ENCODE measurements at places on chromosomes 6 and 20. TPM values are rescaled to one million over a fixed set of nuclear protein-coding genes. Genes with fewer than 3 reads are reported as not detected.
A peak's percentile ranks its signal among the peaks of the same experiment; 100 is the strongest.

DNA sequence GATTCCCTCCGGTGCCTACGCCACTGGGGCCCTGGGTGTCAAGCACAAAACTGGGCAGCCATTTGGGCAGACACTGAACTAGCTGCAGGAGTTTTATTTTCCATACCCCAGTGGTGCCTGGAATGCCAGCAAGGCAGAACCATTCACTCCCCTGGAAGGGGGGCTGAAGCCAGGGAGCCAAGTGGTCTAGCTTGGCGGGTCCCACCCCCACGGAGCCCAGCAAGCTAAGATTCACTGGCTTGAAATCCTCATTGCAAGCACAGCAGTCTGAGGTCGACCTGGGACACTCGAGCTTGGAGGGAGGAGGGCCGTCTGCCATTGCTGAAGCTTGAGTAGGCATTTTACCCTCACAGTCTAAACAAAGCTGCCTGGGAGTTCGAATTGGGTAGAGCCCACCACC is 125.3 kb downstream of the FRK start:
- no peaks in the 10 kb centered on the region for H3K36me3 ChIP-seq
- H3K4me1 ChIP-seq, result no peaks in the 10 kb centered on the region
- H3K27me3 ChIP-seq, result no peaks in the 10 kb centered on the region

GRCh38 chr20:3011752-3012151 is 31.7 kb upstream of the GNRH2 start:
- no peaks in the 10 kb centered on the region for H3K4me1 ChIP-seq
- H3K27me3 ChIP-seq, result no peaks in the 10 kb centered on the region
- H3K4me3 ChIP-seq, result no peak overlapping the region
- no peak for DNase-seq
- H3K36me3 ChIP-seq, result peaks cover 44% of the 10 kb centered on the region

- no peaks in the 10 kb centered on the region for H3K36me3 ChIP-seq
- H3K4me3 ChIP-seq, result no peak overlapping the region
- no peaks in the 10 kb centered on the region for H3K27me3 ChIP-seq
- DNase-seq, result no peak
- H3K27ac ChIP-seq, result no peak overlapping the region
- peaks cover 22% of the 10 kb centered on the region for H3K4me1 ChIP-seq
Observed at GRCh38 chr6:77812304-77812703, 159.5 kb downstream of the MEI4 start.

Gene RIMS4
- polyA plus RNA-seq, result 4.1 TPM

DNA sequence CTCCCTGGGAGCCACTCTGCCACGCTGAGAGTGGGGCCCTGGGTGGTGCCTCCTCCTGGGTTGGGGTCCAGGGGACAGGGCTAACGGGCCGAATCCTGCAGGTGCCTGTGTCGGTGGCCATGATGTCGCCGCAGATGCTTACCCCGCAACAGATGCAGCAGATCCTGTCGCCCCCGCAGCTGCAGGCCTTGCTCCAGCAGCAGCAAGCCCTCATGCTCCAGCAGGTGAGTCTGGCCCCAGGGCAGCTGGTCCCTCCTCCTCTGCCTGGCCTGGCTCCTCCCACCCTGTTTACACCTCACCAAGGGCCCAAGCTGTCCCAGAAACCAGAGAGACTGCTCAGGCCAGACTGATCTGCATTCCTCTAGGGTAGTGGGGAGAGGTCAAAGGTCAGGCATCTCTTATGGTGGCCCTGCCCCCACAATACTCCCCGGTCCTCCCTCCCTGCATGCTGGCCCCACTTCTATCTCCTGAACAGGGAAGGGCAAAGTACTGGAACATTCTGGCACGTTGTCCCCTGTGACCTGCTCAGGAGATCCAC is 38.6 kb downstream of the FOXP4 start:
- H3K36me3 ChIP-seq, result peaks cover 90% of the 10 kb centered on the region
- H3K4me1 ChIP-seq, result peaks cover 94% of the 10 kb centered on the region
- H3K4me3 ChIP-seq, result no peak overlapping the region

DNA sequence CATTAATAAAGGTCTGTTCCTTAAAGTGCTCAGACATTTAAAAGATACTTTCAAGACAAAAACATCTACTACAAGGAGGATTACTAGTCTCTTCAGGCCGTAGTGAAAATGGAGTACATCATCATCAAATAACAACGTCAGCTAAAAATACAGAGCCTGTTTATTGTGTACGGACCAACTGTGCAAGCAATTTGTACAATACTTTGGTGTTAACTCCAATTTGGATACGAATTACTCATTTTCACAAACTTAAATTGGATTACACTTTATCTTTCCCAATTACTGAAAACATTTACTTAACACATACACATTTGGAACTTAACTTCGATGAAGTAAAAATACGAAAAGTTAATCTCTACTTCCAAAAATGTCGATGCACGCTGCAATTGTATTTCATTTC is 802 bp downstream of the CYP39A1 start:
- peak overlapping the region; percentile 98 for H3K4me3 ChIP-seq
- H3K27me3 ChIP-seq, result no peaks in the 10 kb centered on the region
- H3K4me1 ChIP-seq, result peaks cover 11% of the 10 kb centered on the region
- no peak for DNase-seq
- H3K36me3 ChIP-seq, result peaks cover under 1% of the 10 kb centered on the region
- H3K27ac ChIP-seq, result peak overlapping the region; percentile 77

Gene GRIK2
- polyA plus RNA-seq, result 3.3 TPM

DNA sequence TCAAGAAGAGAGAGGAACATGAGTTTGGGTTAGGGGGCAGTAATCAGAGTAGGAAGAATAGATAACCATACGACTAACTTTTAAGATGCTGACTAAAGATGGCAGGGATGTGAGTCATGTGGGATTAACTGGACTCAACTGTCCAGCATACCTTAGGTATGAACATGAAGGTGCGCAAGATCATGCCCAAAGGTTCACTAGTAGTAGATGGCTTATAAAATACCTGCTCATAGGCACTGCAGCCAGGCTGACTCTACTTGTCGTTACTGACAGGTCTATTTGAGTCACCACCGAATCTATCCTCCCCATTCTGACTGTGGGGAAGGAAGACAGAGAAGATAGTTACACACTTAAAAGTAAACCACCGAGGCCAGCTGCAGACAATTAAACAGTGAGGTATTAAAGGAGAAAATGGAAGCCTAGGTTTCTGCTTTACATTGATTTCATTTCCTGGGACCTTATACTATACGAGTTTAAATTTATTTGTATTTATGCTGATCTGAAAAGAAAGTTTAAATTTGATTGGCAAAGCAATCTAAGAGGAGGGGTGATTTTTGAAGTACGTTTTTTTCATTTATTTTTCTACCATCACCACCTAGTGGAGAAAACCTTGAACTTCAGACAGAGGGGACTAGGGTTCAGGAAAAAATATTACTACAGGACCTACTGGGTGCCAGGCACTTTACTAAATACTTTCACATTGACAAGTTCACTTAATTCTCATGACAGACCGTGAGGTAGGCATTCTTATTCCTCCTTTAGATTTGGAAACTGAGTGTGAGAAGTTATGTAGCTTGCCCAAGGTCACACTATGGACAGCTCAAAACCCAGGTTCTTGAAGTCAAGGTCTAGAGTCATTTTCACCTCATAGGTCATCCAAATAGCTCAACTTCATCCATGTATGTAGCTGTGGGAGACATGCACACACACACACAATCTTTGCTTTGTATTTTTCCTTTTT is 4.0 kb upstream of the WRNIP1 start:
- H3K36me3 ChIP-seq, result no peaks in the 10 kb centered on the region
- no peaks in the 10 kb centered on the region for H3K27me3 ChIP-seq
- no peak for DNase-seq

GRCh38 chr20:40477805-40478204 is 211.2 kb downstream of the MAFB start:
- peaks cover 2% of the 10 kb centered on the region for H3K27me3 ChIP-seq
- H3K4me1 ChIP-seq, result no peaks in the 10 kb centered on the region
- no peak for DNase-seq
- H3K4me3 ChIP-seq, result no peak overlapping the region

Gene TREM1
- 0.06 TPM for polyA plus RNA-seq

DNA sequence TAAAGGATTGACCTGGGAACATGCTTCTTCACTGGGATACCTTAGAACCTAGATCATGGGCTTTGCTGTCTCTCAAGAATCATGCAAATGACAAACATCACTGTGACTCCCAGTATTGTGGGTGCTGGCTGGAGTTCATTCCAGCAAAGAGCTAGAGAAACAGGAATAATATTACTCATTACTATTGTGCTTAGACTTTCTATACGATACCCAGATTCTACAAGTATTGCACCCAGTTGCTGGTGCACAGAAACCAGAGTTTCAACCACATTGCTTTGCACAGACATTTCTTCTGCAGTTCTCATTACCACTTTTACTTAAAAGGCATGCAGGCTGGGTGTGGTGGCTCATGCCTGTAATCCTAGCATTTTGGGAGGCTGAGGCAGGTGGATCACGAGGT is 220.4 kb upstream of the ZNF217 start:
- DNase-seq, result no peak
- H3K27ac ChIP-seq, result no peak overlapping the region
- no peaks in the 10 kb centered on the region for H3K4me1 ChIP-seq

Gene FAM162B
- 0.73 TPM for polyA plus RNA-seq

DNA sequence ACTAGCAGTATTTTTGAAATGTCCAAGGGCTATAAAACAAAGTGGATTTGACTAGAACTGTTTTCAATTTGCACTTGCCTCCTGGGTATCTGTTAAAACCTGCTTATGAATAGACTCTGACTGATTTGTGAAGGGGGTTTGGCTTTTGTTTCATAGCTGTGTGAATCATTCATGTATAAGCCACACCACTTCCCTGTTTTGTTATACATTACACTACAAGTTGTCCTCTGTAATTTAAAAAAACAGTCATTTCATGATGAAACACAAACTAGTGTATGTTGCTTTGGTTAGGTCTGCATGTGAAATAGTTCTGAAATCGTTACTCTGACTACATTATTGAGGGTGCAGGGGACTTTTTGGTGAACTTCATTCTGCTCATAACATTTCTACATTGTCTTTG is 121.7 kb downstream of the NKAIN2 start:
- no peak overlapping the region for H3K4me3 ChIP-seq
- H3K36me3 ChIP-seq, result no peaks in the 10 kb centered on the region
- H3K27me3 ChIP-seq, result no peaks in the 10 kb centered on the region

GRCh38 chr6:7461416-7461815 is 71.8 kb downstream of the RIOK1 start:
- H3K27me3 ChIP-seq, result no peaks in the 10 kb centered on the region
- H3K4me1 ChIP-seq, result peaks cover 21% of the 10 kb centered on the region
- no peak for DNase-seq
- no peak overlapping the region for H3K4me3 ChIP-seq
- no peak overlapping the region for H3K27ac ChIP-seq

GRCh38 chr20:49569411-49570115 is 1.6 kb upstream of the PTGIS start:
- no peak overlapping the region for H3K4me3 ChIP-seq
- H3K4me1 ChIP-seq, result peaks cover 8% of the 10 kb centered on the region
- H3K27me3 ChIP-seq, result no peaks in the 10 kb centered on the region

GRCh38 chr6:505374-505773 is 113.8 kb downstream of the IRF4 start:
- DNase-seq, result no peak
- no peak overlapping the region for H3K27ac ChIP-seq
- H3K27me3 ChIP-seq, result no peaks in the 10 kb centered on the region
- H3K4me3 ChIP-seq, result no peak overlapping the region
- H3K4me1 ChIP-seq, result no peaks in the 10 kb centered on the region

- H3K27ac ChIP-seq, result peak overlapping the region; percentile 86
- no peaks in the 10 kb centered on the region for H3K27me3 ChIP-seq
- no peaks in the 10 kb centered on the region for H3K36me3 ChIP-seq
Observed at GRCh38 chr6:149864578-149865535, 698 bp upstream of the LRP11 start.

- no peaks in the 10 kb centered on the region for H3K27me3 ChIP-seq
- no peaks in the 10 kb centered on the region for H3K36me3 ChIP-seq
- no peaks in the 10 kb centered on the region for H3K4me1 ChIP-seq
- H3K27ac ChIP-seq, result no peak overlapping the region
- no peak overlapping the region for H3K4me3 ChIP-seq
Observed at GRCh38 chr6:144250276-144250675, 34.9 kb upstream of the UTRN start.

DNA sequence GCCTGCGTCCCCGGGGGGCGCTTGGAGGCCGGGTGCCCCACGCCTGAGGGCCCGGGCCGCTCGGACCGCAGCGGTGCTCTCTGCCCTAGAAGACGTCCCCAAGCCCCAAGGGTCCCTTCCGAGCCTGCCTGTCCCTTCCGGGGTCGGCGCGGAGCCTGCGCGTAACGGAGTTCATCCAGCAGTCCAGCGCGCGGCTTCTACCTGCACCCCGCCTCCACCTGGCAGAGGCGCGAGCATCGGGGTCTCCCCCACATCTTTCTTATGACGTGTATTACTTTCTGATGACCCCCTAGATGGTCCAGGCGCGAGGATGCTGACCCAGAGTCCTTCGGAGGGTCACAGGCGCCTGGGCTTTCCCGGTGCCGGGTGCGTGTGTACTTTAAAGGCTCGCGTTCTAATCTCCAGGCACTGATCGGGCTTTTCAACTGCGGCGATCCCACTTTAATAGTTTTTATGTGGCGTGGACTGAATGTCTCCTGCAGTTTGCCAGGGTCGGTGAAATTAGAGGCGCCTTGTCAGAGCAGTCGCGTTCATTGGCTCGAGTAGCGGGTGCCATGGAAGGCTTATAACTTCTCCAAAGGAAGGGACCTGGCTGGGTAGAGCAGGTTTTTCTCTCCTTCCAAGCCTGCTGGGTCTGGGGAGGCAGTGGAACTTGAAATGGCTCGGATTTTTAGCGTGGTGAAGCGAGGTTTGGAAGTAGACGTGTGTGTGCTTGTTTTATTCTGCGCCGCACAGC is 912 bp downstream of the EYA4 start:
- no peaks in the 10 kb centered on the region for H3K36me3 ChIP-seq
- H3K27ac ChIP-seq, result no peak overlapping the region
- H3K4me1 ChIP-seq, result peaks cover 3% of the 10 kb centered on the region

Gene HLA-F
- polyA plus RNA-seq, result 8.2 TPM

Gene PKIB
- 30.3 TPM for polyA plus RNA-seq

Gene OR2B2
- not detected for polyA plus RNA-seq

DNA sequence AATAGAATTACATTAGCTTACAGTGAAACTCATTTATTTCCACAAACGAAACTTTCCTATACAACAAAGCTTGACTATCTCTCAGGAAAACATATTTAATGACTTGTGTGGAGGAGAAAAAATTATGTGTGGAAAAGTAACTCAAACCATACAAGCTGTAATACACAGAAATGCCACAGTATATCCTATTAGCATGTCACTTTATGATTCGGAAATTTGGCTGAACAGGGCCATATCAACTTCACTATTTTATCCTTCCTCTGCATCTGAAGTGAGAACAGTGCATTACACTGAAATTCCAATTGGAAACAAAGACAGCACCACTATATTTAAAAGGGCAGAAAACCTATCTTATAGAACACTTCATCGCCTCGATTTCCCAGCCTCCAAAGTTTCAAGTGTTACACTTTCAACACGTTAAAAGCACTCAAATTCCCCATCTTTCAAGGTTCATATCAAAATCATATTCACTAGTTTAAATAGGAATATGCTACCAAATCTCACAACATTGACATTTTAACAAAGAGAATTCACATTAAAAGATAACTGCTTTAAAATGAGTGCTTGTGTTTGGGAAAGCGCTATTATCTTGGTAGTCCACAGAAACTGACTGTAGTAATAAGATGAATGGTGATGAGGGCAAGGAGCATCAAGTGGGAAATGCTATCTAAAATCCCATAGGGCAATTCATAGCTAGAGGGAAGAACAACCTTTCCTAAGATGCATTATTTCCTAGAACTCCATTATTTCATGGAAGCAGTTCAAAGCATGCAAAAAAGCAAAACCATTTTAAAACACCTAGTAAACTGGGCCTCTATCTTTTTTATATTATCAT is 1.8 kb downstream of the REV3L start:
- H3K27ac ChIP-seq, result peak overlapping the region; percentile 91
- no peaks in the 10 kb centered on the region for H3K36me3 ChIP-seq
- DNase-seq, result peak; percentile 50
- H3K4me3 ChIP-seq, result peak overlapping the region; percentile 68
- H3K4me1 ChIP-seq, result peaks cover 6% of the 10 kb centered on the region

Gene MCHR2
- polyA plus RNA-seq, result 0.04 TPM

- no peak overlapping the region for H3K27ac ChIP-seq
- H3K4me3 ChIP-seq, result no peak overlapping the region
- H3K36me3 ChIP-seq, result no peaks in the 10 kb centered on the region
- DNase-seq, result no peak
Observed at GRCh38 chr6:72969666-72970065, 255.6 kb downstream of the KHDC1L start.

Data from large intestine (tissue), 12 donors.